ENCODE measurements at places on chromosomes 3 and 15. TPM values are rescaled to one million over a fixed set of nuclear protein-coding genes. Genes with fewer than 3 reads are reported as not detected.

IL17RD gene
- polyA plus RNA-seq = 0.60 TPM

EFL1 gene
- polyA plus RNA-seq = 19.1 TPM

ROPN1 gene
- polyA plus RNA-seq = not detected

PDHB gene
- polyA plus RNA-seq = 135 TPM

ITPR1 gene
- polyA plus RNA-seq = 19.2 TPM

AHSG gene
- not detected for polyA plus RNA-seq

GLDN gene
- 1.8 TPM for polyA plus RNA-seq

CSPG5 gene
- polyA plus RNA-seq = 0.02 TPM

C3orf62 gene
- polyA plus RNA-seq = 1.3 TPM

SMAD6 gene
- polyA plus RNA-seq = 1.2 TPM

SNX22 gene
- polyA plus RNA-seq = not detected

NEO1 gene
- 13.5 TPM for polyA plus RNA-seq

NR2E3 gene
- 0.08 TPM for polyA plus RNA-seq

FOXB1 gene
- polyA plus RNA-seq = not detected

AGBL1 gene
- not detected for polyA plus RNA-seq

ANKRD34C gene
- not detected for polyA plus RNA-seq

GOLGA8R gene
- 0.28 TPM for polyA plus RNA-seq

KNL1 gene
- 3.9 TPM for polyA plus RNA-seq

AMOTL2 gene
- polyA plus RNA-seq = 97.0 TPM

CHRNB4 gene
- not detected for polyA plus RNA-seq

TMC3 gene
- not detected for polyA plus RNA-seq

TMEM212 gene
- not detected for polyA plus RNA-seq

SOX14 gene
- polyA plus RNA-seq = not detected

ZPLD1 gene
- not detected for polyA plus RNA-seq

NECTIN3 gene
- polyA plus RNA-seq = 46.0 TPM

SI gene
- polyA plus RNA-seq = not detected

PRICKLE2 gene
- 7.2 TPM for polyA plus RNA-seq

SCG5 gene
- 15.9 TPM for polyA plus RNA-seq

INAFM2 gene
- polyA plus RNA-seq = 8.2 TPM

KLHL40 gene
- polyA plus RNA-seq = not detected

PIERCE2 gene
- polyA plus RNA-seq = 4.0 TPM

ALPK3 gene
- polyA plus RNA-seq = 0.07 TPM

EBLN2 gene
- 0.87 TPM for polyA plus RNA-seq

CCDC39 gene
- not detected for polyA plus RNA-seq

MFN1 gene
- 40.3 TPM for polyA plus RNA-seq

ACTR8 gene
- 28.7 TPM for polyA plus RNA-seq

SPINK8 gene
- polyA plus RNA-seq = not detected

NBEAL2 gene
- polyA plus RNA-seq = 1.5 TPM

EPHB1 gene
- 0.41 TPM for polyA plus RNA-seq

MED12L gene
- 0.21 TPM for polyA plus RNA-seq

THUMPD3 gene
- polyA plus RNA-seq = 57.8 TPM

STXBP5L gene
- polyA plus RNA-seq = not detected

RTP3 gene
- not detected for polyA plus RNA-seq

LDHAL6B gene
- polyA plus RNA-seq = not detected

PRR23B gene
- polyA plus RNA-seq = not detected

TTC21A gene
- 1.8 TPM for polyA plus RNA-seq

CKMT1B gene
- not detected for polyA plus RNA-seq

PIF1 gene
- 5.2 TPM for polyA plus RNA-seq

ECE2 gene
- not detected for polyA plus RNA-seq

FMN1 gene
- polyA plus RNA-seq = 7.5 TPM

MYO1E gene
- polyA plus RNA-seq = 84.0 TPM
